Uterus (tissue), 4 donors: ENCODE measurements at places on chromosomes 4 and X. TPM values are rescaled to one million over a fixed set of nuclear protein-coding genes. Genes with fewer than 3 reads are reported as not detected.

DNA sequence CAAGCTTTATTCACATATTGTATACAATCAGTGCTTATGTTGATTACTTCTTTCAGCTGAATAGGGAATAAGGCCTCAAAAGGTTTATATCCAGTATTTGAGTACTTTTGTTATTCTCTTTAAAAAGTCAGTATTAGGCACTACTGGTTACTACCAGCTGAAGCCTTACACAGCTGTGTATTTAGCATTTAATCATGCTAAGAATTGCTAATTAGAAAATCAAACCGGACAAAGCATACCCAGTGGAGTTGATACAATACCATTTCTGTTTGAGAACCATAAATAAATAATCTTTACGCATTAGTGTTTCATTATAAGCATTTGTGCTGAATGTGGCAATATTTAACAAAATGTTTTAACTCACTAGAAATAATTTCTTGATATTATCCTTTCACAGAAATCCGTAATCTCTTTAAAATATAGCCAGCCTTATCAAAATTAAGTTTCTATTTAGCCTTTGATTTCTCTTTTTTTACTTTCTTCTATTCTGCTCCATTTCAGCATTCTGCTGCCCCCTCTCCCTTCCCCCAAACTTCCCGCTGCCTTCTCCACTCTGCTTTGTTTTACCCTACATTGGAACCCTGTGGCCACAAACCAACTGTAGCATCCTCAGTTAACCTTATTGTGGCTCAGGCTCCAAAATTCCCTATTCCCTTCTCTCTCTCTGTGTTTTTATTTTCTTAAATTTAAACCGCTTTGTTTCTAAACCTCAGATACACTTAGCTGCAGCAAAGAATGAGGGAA lies 37.8 kb downstream of the UGT8 start:
- no peak for DNase-seq

GRCh38 chr4:172308078-172308477 lies 494.9 kb downstream of the GALNTL6 start:
- DNase-seq = no peak

DNA sequence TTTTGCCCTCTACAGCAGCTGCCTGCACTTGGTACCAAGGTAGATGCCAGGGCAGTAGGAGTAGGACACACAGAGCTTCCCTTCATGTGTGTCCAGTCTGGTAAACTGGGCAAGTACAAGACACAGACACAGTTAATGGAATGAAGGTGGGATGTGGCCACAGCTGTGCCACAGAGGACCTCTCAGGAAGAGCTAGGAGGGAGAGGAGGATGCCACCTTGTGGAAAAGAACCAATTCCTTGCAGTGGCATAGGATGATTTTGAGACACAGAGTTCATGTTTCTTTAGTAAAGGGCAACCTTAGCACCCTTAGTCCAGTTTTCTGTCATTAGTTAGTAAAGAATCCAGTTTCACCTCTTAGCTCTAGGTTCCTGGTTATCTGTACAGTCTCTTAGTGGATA lies 36.3 kb upstream of the TBC1D14 start:
- no peak for DNase-seq

GRCh38 chr4:108270466-108271450 lies 102.0 kb upstream of the LEF1 start:
- DNase-seq = no peak

DNA sequence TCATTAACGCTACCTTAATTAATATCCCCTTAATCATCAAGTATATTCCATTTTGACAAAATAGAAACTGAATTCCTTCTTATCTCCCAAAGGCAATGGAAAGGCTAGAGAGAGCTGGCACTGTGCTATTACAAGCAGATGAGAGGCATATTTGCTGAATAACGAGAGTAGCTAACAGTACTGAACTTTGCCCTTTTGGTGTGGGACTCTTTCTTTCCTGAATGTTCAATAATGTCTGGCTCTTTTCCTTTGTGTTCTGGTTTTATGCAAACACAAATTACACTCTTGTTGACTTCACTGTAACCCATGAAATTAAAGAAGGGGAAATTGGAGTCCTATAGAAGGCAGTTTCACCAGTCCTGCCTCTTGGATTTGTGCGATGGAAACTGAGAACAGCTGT lies 63.5 kb downstream of the SHROOM3 start:
- DNase-seq = no peak

- DNase-seq = no peak
Measured at GRCh38 chr4:183173580-183174526, 74.8 kb downstream of the WWC2 start.

PRRG1 gene
- total RNA-seq = 5.6 TPM

DNA sequence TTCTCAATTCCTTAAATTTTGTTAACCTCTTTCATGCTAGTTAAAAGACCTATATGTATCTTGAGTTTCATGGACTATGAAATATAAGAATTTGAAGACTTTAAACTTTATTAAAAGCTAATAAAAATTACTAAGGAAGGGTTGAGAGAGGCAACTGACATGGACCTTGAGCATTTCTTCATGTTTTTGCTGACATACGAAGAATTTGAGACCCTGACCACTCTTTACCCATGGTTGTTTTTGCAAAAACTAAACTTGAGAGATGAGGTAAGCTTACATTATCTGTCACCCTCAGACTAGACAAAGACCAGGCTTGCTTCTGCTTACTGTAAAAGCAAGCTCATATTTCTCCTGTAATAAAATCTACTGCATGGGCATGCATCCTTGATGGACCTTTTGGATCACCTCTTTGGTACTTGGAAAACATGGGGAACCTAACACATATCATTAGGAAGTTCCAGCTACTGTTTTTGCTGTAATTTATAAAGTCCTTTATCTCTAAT lies 338.2 kb upstream of the PABPC4L start:
- no peak for DNase-seq

UCHL1 gene
- 69.2 TPM for total RNA-seq

- no peak for DNase-seq
Measured at GRCh38 chr4:141347684-141348083, 127.0 kb downstream of the ZNF330 start.

KLHL4 gene
- total RNA-seq = 7.9 TPM

- DNase-seq = no peak
Measured at GRCh38 chrX:72023071-72023470, 108.6 kb downstream of the RTL5 start.

DNA sequence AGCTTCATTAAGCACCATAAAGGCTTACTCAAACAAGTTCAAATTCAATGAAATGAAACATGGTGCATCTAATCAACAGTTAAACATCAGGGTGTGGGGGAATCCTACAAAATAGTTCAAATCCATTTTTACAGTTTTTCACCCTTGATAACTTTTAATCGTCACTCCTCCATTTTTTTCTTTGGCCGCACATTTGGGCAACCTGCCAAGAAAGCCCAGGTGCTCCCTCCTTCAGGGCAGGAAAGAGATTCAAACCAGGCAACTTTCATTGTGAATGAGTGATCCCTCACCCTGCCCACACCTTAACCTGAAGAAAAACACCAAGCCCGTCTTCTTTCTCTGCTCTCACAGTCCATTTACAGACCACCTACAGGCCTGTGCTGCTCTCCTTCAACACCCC lies 24.9 kb downstream of the TRIM61 start:
- no peak for DNase-seq

DNA sequence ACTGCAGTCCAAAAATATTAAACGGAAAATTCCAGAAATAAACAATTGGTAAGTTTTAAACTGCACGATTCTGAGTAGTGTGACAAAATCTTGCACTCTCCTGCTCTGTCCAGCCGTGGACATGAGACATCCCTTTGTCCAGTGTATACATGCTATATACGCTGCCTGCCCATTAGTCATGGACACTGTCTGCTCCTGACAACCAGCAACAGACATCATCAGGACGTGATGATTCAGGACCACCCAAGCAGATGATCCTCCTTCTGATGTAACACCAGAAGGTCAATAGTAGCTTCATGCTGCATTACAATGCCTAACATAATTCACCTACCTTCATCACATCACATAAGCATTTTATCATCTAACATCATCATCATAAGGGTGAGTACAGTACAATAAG lies 36.3 kb downstream of the ATRX start:
- no peak for DNase-seq

SMIM31 gene
- total RNA-seq = not detected

GRCh38 chrX:67692246-67692645 lies 148.4 kb downstream of the AR start:
- no peak for DNase-seq

- DNase-seq = no peak
Measured at GRCh38 chr4:183300655-183301054, 19.4 kb downstream of the CLDN22 start.

DNA sequence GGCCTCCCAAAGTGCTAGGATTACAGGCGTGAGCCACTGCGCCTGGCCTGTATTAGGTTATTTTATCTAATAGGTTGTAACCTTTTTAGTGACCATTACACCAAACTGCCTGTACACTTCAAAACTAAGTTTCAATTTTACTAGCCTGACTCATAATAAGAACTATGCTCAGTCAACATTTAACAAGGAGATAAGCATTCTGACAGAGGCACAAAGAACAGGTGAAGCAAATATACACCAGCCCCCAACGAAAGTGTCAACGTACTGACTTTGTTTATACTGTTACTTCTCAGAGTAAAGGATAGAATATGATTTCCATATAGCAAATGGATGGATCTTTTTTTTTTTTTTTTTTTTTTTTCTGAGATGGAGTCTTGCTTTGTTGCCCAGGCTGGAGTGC lies 62.8 kb downstream of the SHISA3 start:
- no peak for DNase-seq

BMX gene
- total RNA-seq = 4.7 TPM

- DNase-seq = no peak
Measured at GRCh38 chr4:25131381-25131780, 28.9 kb downstream of the SEPSECS start.

DNA sequence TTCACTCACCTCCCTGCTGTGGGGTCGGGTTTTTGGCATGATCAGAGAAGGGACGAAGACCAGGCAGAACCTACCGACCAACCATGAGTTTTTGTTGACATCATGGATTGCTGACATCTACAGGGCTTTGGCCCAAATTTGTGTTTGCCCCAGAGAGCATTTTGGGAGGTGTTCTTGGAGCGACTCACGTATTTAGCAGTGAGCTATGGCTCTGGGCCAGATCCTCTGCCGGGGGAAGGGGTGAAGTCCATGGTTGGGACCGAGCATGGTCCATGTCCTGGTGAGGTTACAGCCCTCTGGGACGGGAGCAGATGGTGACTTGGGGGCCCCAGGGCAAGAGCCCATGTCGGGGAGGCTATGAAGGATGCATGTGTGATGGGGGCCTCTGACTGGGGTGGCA lies 17.4 kb downstream of the SORCS2 start:
- DNase-seq = no peak

DNA sequence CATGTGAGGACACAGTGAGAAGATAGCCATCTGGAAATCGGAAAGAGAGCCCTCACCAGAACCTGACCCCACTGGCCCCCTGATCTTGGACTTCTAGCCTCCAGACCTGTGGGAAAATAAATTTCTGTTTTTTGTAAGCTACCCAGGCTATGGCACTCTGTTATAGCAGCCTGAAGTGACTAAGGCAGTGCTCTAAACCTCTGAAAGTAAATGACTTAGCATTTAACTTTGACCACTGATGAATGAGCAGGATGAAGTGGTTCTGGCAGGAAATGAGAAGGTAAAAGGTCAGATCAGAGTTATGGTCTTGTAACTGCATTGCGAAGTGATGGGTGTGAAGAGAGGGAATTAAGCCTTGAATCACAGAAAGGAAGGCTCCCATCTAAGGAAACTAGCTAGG lies 17.0 kb downstream of the GPAT3 start:
- DNase-seq = no peak

GRCh38 chr4:61292322-61292721 lies 92.2 kb downstream of the ADGRL3 start:
- no peak for DNase-seq

DNA sequence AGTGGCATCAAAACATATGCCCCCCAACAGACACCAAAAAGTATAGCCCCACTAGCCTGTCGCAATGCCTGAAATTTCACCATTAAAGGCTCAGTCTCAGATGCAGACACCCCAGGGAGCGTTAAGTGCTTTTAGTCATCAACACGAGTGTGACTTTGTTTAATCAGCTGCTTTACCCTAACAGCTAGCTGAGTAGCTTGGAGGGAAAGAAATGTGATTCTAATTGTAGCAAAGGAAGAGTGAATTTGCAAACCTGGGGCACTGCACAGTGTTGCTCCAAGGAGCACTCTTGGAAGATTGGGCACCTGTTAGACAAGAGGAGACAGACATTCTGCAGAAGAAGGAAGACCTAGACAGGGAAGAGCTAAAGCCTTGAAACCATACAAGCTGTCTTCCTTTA lies 145.1 kb downstream of the BEND2 start:
- no peak for DNase-seq

- DNase-seq = no peak
Measured at GRCh38 chr4:189597341-189597740, 343.3 kb upstream of the FRG1 start.

- peak; percentile 40 for DNase-seq
Measured at GRCh38 chr4:122854447-122855352, 28.1 kb downstream of the FGF2 start.

- no peak for DNase-seq
Measured at GRCh38 chrX:154403858-154404257, 5.2 kb downstream of the DNASE1L1 start.

- DNase-seq = peak; percentile 27
Measured at GRCh38 chr4:15649914-15650545, 5.1 kb downstream of the FBXL5 start.

IGSF1 gene
- total RNA-seq = 5.1 TPM

DNA sequence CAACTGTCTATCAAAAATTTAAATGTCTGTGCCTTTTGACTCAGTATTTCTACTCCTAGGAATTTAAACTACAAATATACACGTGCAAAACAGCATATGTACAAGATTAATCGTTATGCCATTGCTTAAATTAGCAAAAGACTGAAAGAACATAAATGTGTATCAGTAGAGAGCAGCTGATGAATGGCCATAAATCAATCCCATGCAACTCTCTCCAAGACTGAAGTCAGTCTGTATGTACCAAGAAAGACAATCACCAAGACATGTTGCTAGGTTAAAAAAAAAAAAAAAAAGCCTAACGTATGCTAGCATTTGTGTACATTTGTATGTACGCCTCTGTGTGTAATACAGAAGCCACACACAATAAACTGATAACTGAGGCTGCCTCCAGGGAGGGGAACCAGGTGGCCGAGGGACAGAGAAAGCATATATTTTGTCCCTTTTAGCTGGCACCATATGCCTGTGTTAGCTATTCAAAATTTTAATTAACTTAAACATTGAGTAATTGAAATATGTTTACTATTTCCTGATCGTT lies 130.7 kb downstream of the SH3KBP1 start:
- no peak for DNase-seq

DNA sequence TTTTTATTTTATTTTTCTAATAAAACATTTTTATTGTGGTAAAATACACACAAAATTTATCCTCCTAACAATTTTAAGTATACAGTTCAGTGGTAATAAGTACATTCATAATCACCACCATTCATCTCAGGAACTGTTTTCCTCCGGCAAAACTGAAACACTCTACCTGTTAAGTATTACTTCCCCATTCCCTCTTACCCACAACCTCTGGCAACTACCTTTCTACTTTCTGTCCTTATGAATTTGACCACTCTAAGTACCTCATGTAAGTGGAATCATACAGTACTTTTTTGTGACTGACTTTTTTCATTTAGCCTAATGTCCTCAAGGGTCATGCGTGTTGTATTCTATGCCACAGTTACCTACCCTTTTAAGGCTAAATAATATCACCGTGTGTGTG lies 21.1 kb upstream of the HSFX4 start:
- DNase-seq = no peak

GRCh38 chr4:121873604-121874003 lies 3.3 kb upstream of the BBS7 start:
- DNase-seq = no peak
